ENCODE measurements at places on chromosomes 11 and 22. TPM values are rescaled to one million over a fixed set of nuclear protein-coding genes. Genes with fewer than 3 reads are reported as not detected.

The LARGE2 gene
- not detected for total RNA-seq

The CCDC73 gene
- total RNA-seq, result not detected

The PKNOX2 gene
- total RNA-seq, result not detected

The CDC45 gene
- 0.36 TPM for total RNA-seq

The OR51G2 gene
- not detected for total RNA-seq

All from hair follicle dermal papilla cell (primary cell).